BJ (cell line): ENCODE measurements at places on chromosomes 5 and 9.

DNA sequence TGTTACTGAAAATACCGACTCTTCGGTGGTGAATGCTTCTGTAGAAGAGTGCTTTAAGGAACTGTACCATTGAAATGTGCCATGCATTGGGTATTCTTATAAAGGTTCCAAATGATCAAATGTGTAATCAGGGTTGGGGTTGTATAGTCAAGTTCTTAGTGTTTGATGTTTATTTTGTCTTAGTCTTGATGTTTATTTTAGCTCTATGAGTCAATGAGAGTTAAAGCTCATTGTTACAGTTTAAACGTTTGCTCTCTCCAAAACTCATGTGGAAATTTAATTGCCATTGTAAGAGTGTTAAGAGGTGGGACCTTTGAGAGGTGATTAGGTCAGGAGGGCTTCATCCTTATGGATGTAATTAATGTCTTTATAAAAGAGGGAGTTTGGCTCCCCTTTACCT is 153.0 kb downstream of the FER start:
- DNase-seq: no peak

- no peak for DNase-seq
These were observed 174.2 kb downstream of the OXCT1 start for GRCh38 chr5:41695920-41696582.

GRCh38 chr9:113919382-113919781 is 43.3 kb downstream of the ZNF618 start:
- DNase-seq: no peak

DNA sequence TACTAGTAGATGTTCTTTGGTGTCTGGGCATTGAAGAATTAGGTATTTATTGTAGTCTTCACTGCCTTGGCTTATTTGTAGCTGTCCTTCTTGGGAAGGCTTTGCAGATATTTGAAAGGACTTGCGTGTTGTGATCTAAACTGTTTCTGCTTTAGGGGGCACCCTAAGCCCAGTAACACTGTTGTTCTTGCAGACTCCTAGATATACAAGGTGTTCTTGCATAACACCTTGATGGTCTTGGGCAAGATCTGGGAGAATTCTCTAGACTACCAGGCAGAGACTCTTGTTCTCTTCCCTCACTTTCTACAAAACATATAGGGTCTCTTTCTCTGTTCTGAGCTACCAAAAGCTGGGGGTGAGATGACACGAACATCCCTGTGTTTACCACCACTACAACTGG is 179.1 kb downstream of the FAM170A start:
- DNase-seq: no peak

- DNase-seq: no peak
These were observed 92.7 kb downstream of the FBXL7 start for GRCh38 chr5:15592728-15593127.

DNA sequence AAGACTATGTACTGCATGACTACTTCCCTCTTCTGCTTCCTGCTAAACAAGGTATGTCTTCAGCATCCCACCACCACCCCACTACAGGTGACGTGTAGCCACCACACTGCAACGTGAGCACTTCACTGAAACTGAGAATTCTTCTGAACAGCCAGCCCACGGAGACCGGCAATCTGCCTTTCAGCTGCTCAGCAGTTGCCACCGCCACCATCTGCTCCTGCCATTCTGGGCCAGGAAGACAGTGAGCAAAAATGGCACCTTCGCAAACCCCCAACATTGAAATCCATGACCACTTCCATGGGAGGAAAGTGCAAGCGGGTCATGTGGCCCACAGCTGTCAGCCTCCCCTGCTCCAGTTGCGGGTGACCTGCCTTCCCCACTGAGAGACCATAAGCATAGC is 443.4 kb upstream of the ST8SIA4 start:
- no peak for DNase-seq

DNA sequence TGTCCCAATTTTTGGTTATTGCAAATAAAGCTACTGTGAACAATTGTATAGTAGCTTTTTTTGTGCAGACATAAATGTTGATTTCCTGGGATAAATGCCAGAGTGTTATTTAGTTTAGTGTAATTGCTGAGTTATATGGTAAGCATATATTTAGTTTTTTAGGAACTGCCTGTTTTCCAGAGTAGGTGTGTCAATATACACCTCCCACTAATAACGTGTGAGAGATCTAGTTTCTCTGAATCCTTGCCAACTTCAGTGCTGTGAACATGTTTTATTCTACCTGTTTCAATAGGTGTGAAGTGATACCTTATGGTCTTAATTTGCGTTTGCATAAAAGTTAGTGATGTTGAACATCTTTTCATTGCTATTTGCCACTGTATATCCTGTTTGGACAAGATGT is 9.1 kb upstream of the OR2S2 start:
- DNase-seq: no peak

DNA sequence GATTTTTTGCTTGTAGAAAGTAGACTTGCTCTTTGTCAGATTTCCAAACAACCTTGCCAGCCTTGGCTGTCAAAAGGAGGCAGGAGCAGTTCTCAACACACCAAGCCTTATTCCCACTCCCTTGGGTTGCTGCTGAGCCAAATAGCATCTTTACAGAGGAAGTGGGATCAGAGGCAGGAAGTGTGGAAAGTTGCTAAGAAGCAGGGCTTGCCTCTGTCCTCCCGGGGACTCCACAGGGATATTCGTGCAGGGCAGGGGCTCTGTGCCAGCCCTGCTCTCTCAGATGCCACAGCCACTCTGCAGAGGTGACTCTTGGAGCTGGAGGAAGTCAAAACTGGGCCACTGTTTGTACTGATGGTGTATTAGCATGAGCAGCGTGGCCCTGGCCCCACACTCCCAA is 24.3 kb downstream of the PTPDC1 start:
- no peak for DNase-seq
